HT1080 (cell line): ENCODE measurements at places on chromosomes 12 and 14. TPM values are rescaled to one million over a fixed set of nuclear protein-coding genes. Genes with fewer than 3 reads are reported as not detected.

DNA sequence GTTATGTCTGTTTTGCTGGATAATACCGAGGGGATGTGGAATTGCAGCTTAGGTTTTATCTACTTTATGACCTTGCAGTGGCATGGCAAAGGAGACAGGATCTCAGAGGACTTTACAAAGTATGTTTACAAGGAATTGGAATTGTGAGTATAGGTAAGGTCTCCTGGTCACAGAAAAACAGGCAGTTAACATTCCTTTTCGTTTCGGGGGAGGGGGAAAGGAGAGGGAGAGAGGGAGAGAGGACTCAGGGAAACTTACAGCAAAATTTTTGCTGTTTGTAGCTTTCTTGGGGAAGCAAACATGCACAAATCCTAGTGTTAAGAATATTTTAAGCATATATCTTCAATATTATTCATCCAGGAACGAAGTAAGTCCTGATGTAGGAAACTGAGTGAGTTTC lies 590.5 kb upstream of the LRFN5 start:
- no peak for DNase-seq

DNA sequence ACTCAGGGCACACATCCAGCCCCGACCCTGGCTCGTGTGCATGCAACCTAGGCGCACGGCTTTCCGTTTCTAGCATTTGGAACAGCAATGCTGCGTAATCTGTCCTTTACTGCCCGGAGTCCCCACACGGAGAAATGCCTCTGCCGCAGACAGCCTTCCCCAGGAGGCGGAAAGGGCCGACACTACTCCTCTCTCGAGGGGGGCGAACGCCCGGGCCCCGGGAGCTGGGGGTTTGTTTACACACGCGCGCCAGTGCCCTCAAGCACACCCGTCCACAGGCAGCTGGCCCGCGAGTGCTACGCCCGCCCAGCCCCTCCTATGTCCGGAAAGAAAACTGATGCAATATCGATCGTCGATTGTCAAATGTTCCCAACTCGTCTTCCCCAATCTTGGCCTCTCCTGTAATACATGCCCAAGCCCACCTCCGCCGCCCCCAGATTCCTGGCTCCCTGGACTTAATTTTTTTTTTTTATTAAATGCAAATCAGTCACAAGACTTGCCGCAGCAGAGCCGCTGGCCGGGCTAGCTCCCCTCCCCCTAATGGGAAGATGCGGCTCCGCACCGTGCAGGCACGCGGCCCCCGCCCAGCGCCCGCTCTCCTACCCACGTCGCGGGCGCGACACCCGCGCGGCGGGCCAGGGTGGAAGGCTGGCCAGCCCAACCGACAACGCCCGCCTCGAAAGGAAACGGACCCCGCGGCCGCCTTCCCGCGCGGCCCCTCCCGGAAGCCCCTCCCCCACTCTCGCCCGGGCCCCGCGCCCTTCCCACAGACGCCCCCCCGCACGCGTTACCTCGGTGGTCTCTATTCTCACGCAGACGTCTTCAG lies 642 bp downstream of the SLC38A2 start:
- DNase-seq: peak; percentile 62

GRCh38 chr14:78633752-78634151 lies 463.6 kb downstream of the NRXN3 start:
- no peak for DNase-seq

DNA sequence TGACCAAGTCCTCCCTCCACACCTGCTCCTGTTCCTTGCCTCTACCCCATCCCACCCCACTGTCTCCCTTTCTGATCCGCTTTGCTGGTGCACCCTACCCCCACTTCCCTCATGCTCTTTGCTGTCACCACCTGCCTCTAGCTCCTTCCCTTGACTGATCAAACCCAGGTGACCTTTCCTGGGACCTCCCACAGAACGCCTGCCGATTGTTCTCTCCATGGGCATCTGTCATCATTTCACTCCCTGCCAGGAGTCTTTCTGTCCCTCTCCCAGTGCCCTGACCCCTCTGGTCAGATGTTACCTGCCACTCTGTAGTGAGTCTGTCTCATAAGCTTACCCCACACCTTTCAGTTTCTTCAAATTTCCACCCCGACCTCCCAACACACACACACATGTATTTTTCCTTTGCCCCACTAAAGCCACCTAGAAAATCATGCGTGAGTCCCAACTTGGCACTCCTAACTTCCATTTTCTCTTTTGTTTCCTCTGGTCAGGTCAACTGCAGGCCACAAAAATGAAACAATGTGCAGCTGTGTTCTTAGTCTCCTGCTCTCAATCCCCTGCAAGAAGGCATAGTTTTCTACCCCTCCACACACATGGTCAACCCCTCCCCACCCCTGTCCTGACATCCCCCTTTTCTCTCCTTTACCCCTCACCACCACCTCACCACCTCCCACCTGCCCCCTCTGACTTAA lies 229.8 kb downstream of the DPF3 start:
- no peak for DNase-seq

DNA sequence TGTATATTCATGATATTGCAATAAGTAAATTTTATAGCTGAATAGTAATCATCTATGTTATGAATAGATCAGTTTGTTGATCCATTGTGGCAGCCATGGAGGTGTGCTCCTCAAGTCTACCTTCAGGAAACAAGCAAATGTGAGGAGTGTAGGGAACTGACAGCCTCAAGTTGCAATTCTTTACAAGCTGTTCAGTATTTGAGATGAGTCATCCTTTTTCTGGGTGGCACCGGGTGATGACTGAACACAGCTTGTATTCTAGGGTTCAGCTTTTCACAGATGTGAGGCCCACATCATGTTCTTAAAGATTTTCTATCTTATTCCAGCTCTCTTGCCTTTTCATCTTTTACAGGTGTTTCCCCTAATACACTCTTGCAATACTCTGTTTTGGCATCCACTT lies 452.4 kb downstream of the KCNH5 start:
- peak; percentile 47 for DNase-seq

GRCh38 chr12:84685379-84685778 lies 227.2 kb downstream of the SLC6A15 start:
- DNase-seq: no peak

The IGFBP6 gene
- 58.5 and 72.9 TPM in 2 replicates for total RNA-seq

The TAS2R13 gene
- total RNA-seq: 0.13 and 0.42 TPM in 2 replicates

The RD3L gene
- total RNA-seq: not detected in 2 replicates
